ENCODE measurements at places on chromosomes 2 and 18.

DNA sequence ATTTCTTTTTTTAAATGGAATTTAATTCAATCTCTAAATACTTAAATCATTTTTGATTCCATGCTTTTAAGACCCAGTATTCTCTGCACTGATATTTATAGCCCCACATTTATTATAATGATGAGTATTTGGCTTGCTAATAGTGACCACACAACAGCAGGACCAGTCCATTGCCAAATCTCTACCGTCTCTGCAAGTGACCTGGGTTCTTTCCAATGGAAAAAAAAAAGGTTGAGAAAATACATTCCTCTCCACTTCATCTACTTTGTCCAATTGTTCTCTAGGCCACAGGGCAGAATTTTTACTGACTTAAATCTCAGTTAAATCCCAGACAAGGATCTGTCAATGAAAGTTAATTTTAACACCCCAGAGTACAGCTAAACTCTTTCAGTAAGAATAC, 20.5 kb downstream of the GRB14 start:
- DNase-seq = no peak

DNA sequence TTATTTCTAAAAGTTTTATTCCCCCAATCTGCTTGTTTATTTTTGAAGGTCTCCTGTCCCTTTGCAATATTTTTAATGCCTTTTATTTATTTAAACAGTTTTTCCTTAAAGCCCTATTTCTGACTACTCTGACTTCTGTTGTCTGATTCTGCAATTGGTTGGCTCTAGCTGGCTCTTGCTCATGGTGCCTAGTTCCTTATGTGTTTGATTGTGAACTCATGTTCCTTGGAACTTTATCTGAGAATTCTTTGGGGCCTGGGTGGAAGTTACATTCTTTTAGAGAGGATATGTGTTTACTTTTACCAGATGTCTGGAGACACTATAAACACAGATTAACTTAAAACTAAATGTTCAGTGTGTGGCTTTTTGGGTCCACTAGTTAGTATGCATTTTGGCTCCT, 175.9 kb downstream of the DYSF start:
- no peak for DNase-seq

GRCh38 chr18:65835881-65836280, 85.1 kb downstream of the CDH7 start:
- DNase-seq = no peak

GRCh38 chr2:9145752-9146430, 60.7 kb upstream of the ASAP2 start:
- DNase-seq = no peak

DNA sequence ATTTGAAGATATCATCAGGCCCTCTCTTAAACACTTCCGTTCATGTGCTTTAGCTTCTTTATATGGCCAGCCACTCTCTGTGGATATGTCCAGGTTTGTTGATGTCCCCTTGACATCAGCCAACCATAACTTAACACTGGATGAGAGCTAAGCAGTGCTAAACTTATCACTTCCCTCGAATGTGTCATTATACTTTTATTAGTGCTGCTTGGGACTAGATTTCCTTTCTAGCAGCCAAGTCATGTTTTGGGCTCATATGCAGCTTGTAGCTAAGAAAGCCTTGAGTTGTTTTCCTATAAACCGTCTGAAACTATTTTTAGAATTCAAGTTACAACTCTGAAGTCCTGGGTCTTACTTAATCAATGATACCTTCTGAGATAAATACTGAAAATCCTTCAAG, 144.8 kb upstream of the TNP1 start:
- no peak for DNase-seq

DNA sequence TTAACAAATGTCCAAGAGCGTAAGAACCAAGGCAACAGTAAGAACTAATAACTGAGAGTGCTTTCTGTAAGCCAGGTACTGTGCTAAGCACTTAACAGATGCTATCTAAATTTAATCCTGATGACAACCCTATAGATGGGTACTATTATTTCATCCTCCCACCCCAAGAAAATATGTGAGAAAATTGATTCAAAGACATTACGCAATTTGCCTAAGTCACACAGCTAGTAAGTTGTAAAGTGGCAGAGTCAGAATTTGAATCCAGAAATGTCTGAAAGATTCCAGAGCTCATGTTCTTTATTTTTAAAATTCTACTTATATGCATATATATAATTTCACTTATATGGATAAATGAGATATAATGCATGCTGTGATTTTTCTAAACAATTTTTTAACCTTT, 10.1 kb downstream of the LDAH start:
- no peak for DNase-seq

DNA sequence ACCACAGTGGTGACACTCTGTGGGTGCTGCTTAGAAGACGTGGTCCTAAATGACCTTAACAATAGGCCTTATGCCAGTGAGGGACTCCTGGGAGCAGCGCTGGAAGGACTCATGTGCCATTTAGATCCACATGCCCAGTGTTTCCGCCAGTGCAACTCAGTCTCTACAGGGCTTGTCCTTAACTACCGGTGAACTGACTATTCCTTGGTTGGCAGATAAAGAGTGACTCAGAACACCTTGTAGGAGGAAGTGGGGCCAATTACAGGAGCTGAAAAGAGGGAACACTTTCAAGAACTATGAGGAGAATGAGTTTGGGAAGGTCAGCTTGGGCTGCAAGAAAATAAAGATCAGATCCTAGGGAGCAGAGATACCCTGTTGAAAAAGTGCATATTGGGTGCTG, 1.8 kb upstream of the CDK5R2 start:
- no peak for DNase-seq

DNA sequence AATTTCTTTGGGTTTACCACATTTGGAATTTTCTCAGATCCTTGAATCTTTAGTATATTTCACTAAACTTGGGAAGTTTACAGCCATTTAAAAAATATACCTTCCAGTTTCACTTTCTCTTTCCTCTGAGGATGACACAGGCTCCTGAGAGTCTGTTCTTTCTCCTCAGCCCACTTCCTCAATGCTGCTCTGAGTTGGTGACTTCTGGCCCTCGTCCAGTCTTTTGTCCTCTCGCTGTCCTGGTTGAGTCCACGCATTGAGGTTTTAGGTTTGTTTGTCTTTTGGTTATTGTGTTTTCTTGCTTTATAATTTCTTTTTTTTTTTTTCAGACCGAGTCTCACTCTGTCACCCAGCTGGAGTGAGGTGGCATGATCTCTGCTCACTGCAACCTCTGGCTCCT, 40.7 kb upstream of the GALR1 start:
- DNase-seq = peak; percentile 42

DNA sequence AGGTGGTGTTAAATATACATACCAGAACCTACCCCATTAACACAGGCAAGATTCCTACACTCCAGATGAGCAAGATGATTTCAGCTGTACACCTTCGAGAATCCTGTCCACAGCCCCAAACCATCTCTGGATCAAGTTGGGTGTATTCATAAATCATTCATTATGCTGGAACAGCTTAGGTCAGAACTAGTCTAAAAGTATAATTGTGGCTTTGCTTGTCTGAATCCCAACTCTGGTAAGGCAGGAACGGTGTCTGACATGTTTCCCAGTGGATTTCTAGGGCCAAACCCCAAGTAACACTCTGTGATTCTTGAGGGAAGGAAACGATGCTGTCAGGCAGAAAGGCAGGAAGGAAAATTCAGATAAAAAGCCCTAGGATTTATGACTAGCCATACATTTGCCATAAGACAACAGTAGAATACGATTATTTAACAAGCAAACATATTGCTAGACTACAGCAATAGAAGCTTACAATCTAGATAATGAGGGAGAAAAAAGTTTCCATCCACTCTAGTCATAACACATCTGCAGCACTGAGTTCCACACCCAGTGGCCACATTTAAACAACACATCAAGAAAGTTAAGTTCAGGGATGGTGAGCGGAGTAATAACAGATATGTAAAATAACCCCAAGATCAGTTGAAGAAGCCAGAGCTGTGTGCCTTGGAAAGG, 444.8 kb downstream of the RND3 start:
- no peak for DNase-seq

DNA sequence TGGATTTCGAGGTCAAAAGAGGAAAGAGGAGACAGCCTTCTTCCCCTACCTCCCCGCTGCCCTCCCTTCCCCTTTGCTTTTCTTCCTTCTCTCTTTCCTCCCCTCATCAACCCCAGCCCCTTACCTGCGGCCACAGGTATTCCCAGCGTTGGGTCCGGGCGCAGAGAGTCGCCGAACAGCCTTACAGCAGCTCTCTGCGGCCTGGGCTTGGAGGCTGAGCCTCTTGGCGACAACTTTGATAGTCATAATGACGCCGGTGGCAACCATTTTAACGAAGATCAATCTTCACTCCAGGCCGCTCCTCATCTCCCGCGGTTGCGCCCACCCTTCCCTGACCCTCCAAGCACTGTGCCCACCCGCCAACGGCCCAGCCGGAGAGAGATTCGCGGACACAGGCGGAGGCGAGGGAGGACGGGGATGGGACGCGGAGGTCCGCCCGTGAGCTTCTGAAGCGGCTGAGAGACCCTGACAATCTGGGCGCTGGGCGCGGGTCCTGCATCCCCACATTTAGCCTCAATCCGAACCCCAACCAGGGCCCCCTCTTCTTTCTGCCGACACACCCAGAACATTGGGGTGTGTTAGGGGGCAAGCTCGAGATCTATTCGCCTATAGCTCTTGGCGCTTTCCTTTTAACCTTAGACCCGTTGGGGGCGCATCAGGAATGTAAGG, 1.5 kb upstream of the EVX2 start:
- DNase-seq = no peak

- DNase-seq = no peak
Measured at GRCh38 chr2:3420769-3421397, 41.4 kb downstream of the TRAPPC12 start.

- no peak for DNase-seq
Measured at GRCh38 chr2:128322715-128323554, 4.3 kb upstream of the HS6ST1 start.

- no peak for DNase-seq
Measured at GRCh38 chr18:74899554-74899953, 301.9 kb downstream of the ZNF407 start.

DNA sequence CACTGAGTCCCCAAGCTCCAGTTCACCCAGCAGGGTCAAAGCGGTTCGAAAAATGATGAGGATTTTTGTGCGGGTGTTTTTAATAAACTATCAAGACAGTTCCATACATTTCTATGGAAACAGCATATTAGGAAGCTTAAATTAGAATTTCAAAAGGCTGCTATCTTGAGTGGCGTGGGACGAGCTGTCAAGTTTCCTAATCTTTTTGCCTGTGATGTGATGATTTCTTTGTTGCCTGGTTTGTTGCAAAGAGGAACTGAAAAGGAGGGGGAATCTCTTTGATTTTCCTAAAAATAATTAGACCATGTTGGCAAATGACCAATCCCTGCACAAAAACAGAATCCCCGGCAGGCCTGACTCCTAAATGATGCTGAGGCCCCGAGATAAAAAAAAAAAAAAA, 66.1 kb upstream of the ATG16L1 start:
- no peak for DNase-seq

- DNase-seq = peak; percentile 74
Measured at GRCh38 chr2:234463626-234464290, 33.1 kb downstream of the ARL4C start.

- DNase-seq = no peak
Measured at GRCh38 chr2:71129114-71129901, 721 bp downstream of the MCEE start.

DNA sequence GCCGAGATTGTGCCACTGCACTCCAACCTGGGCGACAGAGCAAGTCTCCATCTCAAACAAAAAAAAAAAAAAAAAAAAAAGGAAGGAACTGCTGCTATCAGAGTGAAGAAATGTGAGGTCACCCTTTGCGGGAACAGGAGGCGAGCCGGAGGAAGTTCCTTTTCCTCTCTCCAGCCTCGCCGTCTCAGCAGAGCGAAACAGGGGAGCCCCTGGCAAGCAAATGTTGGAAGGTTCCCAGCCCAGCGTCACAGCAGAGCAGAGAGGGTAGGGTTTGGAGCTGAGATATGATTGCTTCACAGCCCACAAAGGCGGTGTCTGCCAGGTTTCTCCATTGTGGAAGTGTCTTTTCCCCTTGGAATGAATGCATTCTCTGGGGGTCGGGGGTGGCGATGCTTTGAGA, 28.5 kb downstream of the SLC20A1 start:
- peak; percentile 67 for DNase-seq

DNA sequence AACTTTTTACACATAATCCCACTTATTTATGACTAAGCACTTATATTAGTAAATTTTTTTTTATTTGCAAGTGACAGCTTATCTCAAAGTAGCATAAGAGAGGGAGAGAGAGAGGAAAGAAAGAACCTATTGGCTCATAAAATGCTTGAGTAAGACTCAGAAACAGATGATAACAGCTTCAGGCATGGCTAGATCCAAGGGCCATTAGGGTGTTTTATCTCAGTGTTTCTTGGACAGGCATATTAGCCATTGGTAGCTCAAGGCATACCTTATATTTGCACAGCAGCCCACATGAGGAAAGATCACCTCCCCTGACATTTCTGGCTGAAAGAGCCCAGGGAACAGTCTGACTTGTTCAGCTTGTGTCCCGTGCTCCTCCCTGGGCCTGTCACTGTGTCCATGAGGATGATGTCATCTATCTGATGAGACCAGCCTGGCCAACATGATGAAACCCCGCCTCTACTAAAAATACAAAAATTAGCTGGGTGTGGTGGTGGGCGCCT, 64.4 kb downstream of the IL1R2 start:
- DNase-seq = no peak

GRCh38 chr2:59703796-59704195, 849.7 kb downstream of the BCL11A start:
- no peak for DNase-seq

DNA sequence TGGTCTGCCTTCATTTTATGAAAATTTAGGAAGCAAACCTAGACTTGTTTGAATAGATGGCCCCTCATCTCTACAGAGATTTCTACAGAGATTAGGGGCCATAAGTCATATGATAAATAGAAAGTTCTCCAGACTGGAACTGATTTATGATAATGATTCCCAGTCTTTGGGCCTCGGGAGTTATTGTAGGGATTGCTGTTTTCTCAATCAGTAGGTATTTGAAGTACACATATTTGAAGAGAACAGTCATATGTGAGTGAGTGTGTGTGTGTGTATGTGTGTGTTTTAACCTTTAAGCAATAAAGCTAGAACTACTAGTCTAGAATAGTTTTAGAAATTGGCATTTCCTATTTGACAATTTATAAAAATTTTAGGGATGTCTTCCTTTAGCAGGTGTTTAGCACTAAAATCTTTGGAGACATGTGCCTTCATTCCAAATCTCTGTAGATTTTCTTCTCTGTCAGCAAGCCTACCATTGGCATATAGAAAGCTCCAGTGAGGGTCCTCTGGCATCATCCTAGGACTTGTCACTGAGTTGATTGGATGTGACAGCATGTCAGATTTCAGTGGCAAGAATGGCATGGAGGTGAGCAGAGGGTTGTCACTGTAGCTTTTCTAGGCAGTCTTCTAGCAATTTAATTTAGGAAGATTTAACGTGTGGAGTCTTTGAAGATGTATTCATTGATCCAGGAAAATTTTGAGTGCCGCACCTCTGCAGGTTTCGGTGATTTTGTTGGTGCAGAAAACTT, 71.2 kb downstream of the MYO1B start:
- no peak for DNase-seq

- DNase-seq = no peak
Measured at GRCh38 chr2:143852759-143853158, 667.2 kb downstream of the ZEB2 start.

DNA sequence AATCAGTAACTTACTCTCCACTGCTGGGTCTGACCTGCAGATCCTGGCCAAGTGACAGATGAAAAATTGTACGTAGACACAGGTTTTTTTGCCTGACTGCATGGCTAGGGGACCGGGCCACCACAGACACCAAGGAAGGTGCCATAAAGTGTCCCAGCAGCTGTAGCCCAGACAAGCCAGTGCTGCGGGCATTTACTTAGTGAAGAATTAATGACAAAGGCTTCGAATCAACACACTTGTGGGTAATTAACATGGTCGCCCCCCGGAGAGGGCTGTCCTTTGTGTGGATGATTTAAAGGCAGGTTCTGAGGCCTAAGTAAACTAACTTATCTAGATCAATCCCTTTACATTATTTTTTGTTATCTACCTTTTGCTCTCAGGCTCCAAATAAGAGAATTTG, 1709.1 kb upstream of the LRRTM1 start:
- no peak for DNase-seq

All from CD4-positive, alpha-beta T cell treated with Interferon gamma for 1 hour (primary cell).